ENCODE measurements at places on chromosomes 11 and 22.

GRCh38 chr22:17260298-17260697, 41.1 kb upstream of the ADA2 start:
- DNase-seq: no peak

DNA sequence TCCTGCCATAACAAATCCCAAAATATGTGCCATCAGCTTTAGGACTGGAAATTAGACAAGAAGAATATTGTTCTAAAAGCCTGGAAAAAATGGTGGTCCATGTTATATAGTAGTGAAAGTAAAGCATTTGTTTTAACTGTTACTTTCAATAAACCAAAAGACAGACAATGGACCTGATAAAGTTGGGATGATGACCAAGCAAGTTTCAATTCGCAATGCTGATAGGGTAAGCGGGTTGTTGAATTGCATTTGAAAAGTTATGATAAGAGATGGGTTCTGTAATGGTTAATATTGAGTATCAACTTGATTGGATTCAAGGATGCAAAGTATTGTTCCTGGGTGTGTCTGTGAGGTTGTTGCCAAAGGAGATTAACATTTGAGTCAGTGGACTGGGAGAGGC, 131.9 kb upstream of the ZC3H12C start:
- DNase-seq: no peak

GRCh38 chr22:42077486-42078125, 1.9 kb upstream of the SMDT1 start:
- DNase-seq: no peak

- DNase-seq: no peak
These were observed 64.7 kb upstream of the TBCEL start for GRCh38 chr11:120959189-120959588.

DNA sequence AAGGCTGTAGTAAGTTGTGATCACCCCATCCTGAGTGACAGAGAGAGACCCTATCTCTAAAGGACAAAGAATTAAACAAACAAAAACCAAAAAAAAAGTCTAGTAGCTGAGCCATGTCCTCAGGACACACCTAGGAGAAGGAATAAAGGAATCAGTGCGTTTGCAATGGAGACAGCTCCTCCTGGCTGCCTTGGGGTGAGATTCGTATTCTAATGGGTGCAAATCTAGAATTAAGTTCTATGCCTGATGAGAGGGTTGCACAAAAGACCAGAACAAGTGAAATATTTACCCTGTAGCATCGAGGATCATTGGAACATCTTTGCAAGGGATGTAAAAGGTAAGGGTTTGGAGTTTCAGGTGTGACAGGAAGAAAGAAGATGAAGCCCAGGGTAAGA, 70.3 kb upstream of the BMAL1 start:
- DNase-seq: no peak

DNA sequence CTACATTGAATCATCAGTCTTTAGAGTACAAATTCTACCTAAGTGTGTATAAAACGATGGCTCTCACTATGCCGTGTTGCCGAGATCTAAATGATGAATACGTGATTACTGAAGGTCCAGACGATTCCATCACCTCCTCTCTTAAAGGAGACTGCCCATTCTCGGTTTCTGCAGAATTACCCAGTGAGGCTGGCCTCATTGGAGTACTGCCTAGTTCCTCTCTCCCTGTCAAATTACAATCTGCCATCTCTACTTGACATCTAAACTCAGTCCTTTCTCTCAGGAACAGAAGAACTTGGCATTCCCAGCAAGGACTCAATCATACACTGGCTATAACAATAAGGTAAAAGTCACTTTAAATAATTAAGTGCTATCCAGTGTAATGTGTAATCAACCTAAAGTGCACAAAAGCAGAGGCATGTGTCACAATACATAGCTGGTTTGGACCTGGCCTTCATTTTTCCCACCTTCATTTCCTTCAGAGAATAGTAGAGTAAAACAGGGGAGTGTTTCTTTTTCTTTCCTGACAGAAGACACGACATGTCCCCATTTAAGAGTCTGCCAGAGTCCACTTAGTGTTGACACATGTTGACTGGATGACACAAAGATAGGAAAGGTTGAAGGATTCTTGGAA, 634.1 kb downstream of the LRRC4C start:
- no peak for DNase-seq

- no peak for DNase-seq
These were observed 185.5 kb downstream of the KIRREL3 start for GRCh38 chr11:126815111-126815510.

DNA sequence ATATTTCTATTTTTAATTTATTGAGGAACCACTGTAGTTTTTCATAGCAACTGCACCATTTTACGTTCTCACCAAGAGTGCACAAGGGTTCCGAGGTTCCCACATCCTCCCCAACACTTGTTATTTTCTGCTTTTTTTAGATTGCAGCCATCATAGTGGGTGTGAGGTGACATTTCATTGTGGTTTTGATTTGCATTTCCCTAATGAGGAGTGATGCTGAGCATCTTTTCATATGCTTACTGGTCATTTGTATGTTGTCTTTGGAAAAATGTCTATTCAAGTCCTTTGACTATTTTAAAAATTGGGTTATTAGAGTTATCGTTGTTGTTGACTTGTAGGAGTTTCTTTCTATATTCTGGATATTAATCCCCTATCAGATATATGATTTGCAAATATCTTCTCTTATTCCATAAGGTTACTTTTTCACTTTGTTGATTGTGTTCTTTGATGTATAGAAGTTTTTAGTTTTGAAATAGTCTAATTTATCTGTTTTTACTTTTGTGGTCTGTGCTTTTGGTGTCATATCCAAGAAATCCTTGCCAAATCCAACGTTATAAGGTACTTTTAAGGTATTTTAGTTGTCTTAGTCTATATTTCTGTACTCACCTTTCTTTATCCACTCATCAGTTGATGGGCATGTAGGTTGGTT, 9.0 kb downstream of the NEAT1 start:
- no peak for DNase-seq

DNA sequence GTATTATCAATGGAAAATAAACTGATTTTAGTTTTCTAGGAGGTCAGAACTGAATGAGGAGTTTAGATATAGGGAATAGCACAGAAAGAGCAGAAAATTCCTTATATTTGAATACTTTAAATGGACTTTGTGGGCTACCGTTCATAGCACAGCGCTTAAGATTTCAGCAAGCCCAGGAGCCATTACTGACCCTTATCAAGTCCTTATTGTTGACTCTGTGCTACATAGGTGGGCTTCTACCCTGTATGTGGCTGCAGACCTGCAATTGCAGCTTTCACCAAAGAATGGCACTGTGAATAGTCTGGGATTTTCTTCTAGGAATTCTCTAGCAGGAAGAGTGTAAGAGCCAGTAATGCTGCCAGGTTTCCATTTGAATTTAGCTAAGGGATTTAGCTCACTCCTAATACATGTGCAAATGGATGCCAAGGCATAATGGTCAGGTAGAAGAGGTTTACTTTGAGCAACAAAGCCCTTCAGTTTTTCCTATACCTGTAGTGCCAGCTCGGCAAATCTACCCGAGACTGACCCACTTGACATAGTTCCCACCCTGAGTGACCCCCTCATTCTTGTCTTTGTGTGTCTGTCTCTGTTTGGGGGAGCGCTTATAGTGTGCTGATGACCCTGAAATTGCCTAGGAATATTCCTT, 42.5 kb upstream of the DLAT start:
- DNase-seq: no peak

- DNase-seq: no peak
These were observed 32.0 kb downstream of the SLC1A2 start for GRCh38 chr11:35387111-35387982.

GRCh38 chr11:91133361-91133760, 910.5 kb upstream of the CHORDC1 start:
- no peak for DNase-seq
